Stimulated activated CD8-positive, alpha-beta memory T cell treated with anti-CD3 and anti-CD28 coated beads, Interleukin-15, amount 100 ng/mL, for 4 hours (primary cell): ENCODE measurements at places on chromosomes 13 and 19.

DNA sequence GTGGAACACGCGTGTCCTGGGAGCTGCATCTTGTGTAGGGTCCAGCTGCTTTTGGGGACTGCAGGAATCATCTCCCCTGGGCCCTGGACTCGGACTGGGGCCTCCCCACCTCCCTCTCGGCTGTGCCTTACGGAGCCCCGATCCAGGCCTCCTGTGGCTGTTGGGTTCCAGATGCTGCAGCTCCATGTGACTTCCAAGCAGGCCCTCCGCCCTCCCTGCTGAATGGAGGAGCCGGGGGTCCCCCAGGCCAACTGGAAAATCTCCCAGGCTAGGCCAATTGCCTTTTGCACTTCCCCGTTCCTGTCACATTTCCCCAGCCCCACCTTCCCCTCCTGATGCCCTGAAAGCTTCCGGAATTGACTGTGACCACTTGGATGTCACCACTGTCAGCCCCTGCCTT, 6.2 kb upstream of the PGLS start:
- DNase-seq: no peak

GRCh38 chr13:29706923-29707322, 111.4 kb upstream of the SLC7A1 start:
- no peak for DNase-seq

DNA sequence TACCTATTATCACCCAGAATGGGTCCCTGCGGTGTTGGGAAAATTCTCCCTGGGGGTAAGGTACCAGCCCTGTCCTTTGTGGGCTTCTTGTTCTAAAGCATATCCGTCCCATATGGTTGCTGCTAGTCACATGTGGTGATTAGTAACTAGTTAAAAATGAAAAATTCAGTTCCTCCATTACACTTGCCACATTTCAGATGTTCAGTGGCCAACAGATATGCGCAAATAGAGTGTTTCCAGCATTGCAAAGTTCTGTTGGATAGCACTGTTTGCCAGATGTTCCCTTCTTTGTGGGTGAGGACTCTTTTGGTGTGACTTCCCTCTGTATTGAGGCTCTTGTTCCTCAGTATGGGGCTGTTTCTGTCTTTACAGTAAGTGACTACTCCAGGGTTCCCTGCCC, 3.8 kb downstream of the CNOT3 start:
- DNase-seq: no peak

GRCh38 chr19:31262725-31263191, 86.5 kb downstream of the TSHZ3 start:
- DNase-seq: no peak

DNA sequence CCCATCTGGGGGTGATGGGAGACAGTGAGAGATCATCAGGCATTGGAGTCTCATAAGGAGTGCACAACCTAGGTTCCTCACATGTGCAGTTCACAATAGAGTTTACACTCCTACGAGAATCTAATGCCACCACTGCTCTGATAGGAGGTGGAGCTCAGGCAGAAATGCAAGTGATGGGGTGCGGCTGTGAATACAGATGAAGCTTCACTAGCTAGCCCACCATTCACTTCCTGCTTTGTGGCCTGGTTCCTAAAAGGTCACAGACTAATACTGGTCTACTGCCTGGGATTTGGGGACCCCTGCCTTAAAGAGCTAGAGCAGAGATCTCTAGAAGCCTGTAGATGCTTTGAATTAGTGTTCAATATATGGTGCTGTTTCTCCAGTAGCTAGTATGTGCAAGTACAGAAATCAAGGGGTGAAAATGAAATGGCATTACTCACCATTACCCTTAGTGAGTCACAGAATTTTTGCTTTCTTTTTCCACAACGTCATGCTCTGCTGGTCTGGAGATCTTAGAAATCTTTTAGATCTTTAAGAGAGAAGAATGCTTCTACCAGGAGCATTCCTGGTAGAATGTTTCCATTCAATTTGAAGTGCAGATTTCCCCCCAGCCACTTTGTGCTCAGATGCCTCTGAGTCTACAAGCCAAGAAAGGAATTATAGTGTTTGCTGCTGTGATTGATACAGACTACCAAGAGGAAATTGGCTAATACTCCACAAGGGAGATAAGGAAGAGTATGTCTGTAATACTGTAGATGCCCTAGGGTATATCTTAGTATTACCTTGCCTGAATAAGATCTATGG, 2301.2 kb downstream of the PCDH9 start:
- no peak for DNase-seq

- no peak for DNase-seq
Observed at GRCh38 chr19:40326201-40326600, 22.0 kb downstream of the C19orf47 start.

DNA sequence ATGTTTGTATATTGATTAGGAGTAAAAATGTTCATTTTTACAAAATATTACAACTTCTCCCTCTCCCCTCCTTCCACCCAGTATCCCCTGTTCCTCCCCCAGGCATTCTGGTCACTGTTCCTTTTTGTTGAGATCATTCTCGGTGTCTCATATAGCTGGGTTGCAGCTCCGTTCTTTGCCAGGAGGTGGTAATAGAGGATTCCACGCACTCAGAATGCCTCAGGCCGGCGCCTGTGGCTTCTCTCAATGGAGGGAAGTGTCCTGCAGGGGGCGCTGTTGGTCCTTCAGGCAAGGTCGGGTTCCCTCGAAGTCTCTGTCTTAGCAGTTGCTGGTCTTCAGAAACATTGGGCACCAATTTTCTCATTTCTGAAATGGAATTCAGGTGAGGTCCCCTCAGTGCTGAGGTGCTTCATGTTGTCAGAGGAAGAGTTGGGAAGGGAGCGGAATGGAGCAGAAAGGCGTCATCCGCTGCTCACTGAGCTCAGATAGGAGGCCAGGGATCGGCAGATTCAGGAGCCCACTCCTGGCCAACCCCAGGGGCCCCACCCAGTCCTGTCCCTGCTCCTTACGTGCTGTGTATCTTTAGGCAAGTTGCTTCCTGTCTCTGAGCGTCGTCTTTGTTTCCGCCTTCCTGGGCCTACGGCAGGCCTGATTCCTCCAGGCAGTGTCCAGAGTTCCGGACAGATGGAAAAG, 10.3 kb upstream of the GARIN5A start:
- DNase-seq: no peak

- no peak for DNase-seq
Observed at GRCh38 chr19:18807861-18808331, 16.8 kb upstream of the COMP start.

DNA sequence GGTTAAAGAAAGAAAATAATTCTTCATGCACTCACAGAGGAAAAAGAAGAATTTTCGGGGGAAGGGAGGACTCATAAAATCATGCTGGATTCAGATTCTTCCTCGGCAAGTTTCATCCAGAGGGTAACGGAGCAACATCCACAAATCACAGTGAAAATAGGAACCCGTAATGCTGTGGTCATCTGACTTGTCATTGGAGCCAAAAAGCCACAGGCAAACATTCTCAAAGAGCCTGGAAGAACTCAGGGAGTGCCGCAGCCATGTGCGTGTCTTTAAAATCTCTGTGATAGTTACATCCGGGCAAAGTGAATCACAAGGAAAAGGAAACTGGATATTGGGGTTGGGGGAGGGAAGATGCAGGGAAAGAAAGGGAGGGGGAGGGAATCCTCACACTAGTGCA, 33.0 kb upstream of the VSTM2B start:
- no peak for DNase-seq
